Posterior vena cava (tissue), 2 donors: ENCODE measurements at places on chromosomes 2 and 18. TPM values are rescaled to one million over a fixed set of nuclear protein-coding genes. Genes with fewer than 3 reads are reported as not detected.

GRCh38 chr18:23422751-23423418, 30.2 kb upstream of the RIOK3 start:
- DNase-seq: no peak

The AGXT gene
- total RNA-seq: not detected

The UGT1A8 gene
- not detected for total RNA-seq

- no peak for DNase-seq
Measured at GRCh38 chr2:74602586-74603281, 45.4 kb downstream of the M1AP start.

GRCh38 chr2:129801575-129801974, 177.9 kb upstream of the RAB6C start:
- no peak for DNase-seq

The CRACDL gene
- 6.8 TPM for total RNA-seq

GRCh38 chr2:85433511-85434089, 15.1 kb downstream of the SH2D6 start:
- DNase-seq: peak; percentile 93

DNA sequence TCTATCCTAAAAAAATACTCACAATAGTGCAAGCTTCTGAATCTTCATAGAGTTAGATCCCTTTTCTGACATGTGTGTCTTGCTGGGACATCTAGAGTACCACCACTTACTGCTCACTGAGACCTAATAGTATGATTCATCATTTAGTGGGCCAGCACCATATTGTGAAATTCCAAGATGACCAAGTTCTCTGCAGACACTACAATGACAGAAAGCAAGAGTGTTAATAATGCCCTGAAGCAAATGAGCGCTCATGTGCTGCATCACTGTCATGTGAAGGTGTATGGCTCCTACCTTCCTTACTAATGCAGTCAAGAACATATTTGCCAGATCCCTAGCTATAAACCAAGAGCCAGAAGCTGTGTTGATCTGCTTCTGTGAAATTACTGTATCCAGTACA, 606.2 kb upstream of the NXPH2 start:
- no peak for DNase-seq

DNA sequence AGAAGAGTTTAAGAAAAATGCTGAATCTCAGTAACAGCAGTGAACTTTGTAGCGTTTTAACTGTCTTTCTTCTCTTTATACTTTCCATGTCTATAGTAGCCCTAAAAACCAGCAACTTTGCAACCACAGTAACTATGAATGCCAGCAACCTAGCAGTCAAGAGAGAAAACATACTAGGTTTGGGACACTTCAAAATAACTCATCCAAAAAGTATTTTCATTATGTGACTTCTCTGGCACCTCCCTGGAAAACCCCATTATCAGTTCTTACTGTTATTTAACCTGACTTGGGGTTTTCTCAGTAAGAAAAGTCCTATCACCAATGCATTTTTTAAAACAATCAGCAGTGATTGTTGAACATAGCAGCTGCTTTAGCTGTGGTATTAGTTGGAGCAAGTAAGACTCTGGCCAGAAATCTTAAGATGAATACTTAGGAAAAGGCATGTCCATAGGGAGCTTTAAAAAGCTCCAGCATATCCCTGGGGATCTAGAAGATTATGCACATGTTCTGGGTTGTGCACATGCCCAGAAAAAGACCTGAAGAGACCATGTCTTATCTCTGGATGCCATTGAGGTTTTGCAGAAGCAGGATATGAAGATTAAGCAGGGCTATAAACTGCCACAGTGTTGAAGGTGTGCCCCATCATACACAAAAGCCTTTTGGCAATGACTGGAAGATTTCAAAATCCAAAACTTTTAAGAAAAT, 411.3 kb downstream of the CMPK2 start:
- DNase-seq: no peak
